ENCODE measurements at places on chromosomes 7 and 10. TPM values are rescaled to one million over a fixed set of nuclear protein-coding genes. Genes with fewer than 3 reads are reported as not detected.

DRGX gene
- total RNA-seq: not detected

MYL10 gene
- total RNA-seq: not detected

SORCS3 gene
- total RNA-seq: 0.27 TPM

H2BK1 gene
- total RNA-seq: not detected

- DNase-seq: no peak
Observed at GRCh38 chr10:34092891-34093290, 722.2 kb downstream of the PARD3 start.

DNA sequence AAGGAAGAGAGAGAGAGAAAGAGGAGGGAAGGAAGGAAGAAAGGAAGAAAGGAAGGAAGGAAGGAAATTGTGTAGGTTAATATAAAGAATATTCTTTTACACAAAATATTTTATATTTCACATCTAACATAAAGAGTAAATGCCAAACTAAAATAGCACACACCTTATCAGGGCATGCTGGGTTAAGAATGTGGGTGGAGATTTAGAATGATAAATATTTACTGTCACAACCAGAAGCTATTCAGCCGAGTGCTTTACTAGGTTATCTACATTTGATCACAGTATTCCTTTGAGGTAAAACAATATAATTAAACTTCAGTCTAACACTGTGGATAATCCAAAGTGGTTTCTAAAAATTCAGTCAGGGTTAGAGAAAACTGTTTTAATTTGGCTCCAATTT is 103.3 kb downstream of the SEMA3A start:
- DNase-seq: no peak

DNA sequence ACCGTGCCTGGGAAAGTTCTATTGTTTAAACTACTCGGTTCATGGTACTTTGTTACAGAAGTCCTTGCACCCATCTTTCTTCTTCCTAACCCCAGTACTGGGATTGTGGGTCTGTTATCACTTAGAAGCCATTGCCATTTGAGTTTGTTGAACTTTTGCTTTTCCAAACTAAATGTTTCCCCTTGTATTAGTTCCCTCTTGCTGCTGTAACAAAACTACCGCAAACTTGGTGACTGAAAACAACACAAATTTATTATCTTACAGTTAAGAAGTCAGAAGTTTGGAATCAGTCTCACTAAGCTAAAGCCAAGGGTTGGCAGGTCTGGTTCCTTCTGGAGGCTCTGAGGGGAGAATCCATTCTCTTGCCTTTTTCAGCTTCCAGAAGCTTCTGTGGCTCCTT is 6.9 kb upstream of the LAMB4 start:
- DNase-seq: no peak

DNA sequence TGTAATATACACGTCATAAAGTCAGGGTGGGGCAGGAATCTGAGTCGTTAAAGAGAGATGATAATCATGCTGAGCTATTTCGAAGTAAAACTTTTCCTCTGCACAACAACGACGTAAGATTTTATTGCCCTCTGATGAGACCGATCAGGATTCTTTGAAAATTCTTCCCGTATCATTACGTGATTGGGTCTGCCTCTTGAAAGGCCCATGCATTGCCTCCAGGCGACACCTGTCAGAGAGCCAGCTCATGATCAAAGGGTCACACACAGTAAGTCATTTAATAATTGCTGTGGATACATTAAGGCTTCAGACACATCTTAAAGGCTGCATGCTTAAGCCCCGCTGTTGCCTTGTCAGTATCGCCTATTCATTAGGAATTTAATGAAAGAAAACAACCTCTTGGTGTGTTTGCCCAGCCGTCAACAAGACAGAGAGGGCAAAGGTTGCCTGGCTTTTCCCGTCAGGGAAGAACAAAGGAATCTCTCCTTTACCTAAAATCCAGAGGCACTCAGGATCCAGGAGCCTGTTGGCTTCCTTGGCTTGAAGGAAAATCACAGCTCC is 189.0 kb upstream of the SH2B2 start:
- DNase-seq: no peak

Data from Peyer's patch (tissue), 4 donors.